Smooth muscle cell of the umbilical artery (primary cell): ENCODE measurements at places on chromosomes 13 and 19. TPM values are rescaled to one million over a fixed set of nuclear protein-coding genes. Genes with fewer than 3 reads are reported as not detected.

The SHISA7 gene
- not detected in 2 replicates for total RNA-seq

The CFAP97D2 gene
- not detected in 2 replicates for total RNA-seq

The ZNF600 gene
- 3.0 and 3.7 TPM in 2 replicates for total RNA-seq

The LYPD3 gene
- 0.09 TPM in 1 of 2 replicates, not detected in the other for total RNA-seq
